ENCODE measurements at places on chromosomes 6 and 20.

DNA sequence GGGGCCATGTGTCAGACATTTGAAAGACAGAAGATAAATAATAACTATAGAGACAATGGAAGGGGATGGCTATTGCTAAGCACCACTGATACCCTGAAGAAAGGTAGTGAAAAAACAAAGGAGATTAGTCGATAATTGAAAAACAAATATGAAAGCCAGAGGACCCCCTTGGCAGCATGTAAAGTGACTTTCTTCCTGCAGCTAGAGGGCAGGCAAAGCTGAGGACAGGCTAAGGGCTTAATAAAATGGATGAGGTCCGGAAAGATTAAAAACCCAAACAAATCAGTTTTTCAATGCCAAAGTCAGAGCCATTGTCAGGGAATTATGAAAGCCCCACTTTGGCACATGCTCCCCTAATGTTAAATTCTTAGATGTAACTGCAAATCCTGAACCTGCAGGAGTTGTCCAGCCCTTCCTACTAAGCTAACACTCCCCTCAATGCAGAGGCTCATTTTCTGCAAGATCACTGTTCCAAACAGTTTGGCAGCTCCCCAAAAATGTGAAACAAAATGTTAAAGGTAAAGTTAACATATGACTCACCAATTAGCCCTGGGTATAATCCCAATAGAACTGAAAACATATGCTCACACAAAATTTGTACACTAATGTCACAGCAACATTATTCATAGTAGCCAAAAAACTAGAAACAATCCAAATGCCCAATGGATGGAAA lies 1177.9 kb downstream of the GRIK2 start:
- no peak for ATAC-seq

DNA sequence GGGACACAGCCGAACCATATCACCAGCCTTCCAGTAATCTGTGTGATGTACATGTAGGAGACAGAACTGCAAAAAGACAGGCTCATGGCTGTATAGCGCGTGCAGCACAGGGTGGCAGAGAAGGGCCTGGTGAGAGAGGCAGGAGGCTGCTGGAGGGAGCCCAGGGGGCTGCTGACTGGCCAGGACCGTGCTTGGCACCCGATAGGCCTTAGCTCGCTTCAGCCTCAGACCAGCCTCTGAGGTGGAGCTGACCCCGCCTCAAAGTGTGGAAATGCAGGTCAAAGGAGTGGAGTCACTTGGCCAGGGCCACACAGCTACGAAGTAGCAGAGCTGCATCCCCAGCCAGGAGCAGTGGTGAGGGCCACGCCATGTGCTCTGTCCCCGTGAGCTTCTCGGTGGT lies 707.6 kb downstream of the QKI start:
- ATAC-seq, result no peak

- peak; percentile 57 for ATAC-seq
These were observed 9.2 kb upstream of the DEFB113 start for GRCh38 chr6:49978332-49979226.

- ATAC-seq, result peak; percentile 70
These were observed 5.0 kb downstream of the DST start for GRCh38 chr6:56637640-56638039.

DNA sequence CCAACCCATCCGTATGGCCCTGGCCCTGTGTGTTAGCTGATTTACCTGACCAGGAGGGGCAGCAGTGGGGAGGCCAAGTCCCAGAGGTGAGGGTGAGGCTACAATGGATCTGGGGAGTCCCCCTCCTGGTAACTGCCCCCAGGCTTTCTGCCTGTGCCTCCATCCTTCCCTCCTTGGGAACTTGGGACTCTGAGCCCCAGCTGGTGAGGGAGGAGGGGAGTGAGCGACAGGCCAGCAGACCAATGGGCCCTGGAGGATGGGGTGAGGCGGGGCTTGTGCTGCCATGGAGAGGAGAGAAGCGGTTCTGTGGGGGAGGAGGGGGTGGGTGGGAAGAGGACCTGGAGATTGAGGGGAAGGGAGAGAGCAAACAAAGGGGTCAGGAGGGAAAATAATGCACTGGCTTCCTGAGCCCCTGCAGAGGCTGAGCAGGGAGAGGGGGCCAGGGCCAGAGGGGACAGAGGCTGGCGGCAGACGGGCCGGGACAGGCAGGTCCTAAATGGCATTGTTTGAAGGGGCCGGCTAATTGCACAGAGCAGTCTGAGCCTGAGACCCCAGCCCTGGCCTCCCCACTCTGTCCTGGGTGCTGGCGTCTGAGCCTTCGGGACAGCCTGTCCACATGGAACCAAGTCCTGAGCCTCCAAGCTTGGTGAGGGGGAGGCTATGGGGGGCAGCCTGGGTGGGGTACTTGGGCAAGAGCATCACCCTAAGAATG lies 17.5 kb downstream of the DNMT3B start:
- ATAC-seq, result no peak

- ATAC-seq, result no peak
These were observed 196.3 kb downstream of the FUT9 start for GRCh38 chr6:96212066-96212465.

- ATAC-seq, result no peak
These were observed 555 bp upstream of the ZBTB46 start for GRCh38 chr20:63831646-63831992.

DNA sequence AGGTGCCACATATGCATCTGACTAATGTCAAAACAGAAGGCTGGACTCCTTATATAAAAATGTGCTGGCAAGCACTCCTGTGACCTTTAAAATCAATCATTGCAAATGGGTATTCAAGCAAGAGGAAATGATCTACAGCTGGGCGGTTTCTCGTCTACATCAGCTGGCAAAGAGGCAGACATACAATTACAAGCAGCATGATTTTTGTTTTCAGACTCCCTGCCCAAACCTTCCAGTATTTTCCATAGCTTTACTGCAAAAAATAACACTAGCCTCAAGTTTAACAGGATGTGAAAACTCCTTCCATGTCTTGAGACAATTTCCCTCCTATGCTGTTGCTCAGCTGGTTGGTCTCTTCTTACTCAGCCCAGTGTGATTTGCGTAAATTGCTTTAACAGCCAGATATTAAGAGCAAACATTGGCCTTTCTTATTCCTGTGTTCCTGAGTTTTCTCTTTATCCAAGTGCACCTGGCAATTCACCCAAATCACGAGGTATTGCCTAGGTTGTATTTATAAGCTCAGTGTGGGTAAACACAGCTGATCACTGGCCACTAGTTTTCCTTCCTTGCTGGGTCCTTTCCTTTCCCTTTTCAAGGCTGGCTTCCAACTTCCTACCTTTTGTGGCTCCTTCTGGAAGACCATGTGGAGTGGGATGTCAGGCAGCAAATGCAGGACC lies 130.4 kb downstream of the MOXD1 start:
- ATAC-seq, result peak; percentile 65

- ATAC-seq, result no peak
These were observed 37.0 kb upstream of the PRL start for GRCh38 chr6:22333802-22334201.

- ATAC-seq, result no peak
These were observed 48.3 kb upstream of the RIPPLY2 start for GRCh38 chr6:83804886-83805285.

GRCh38 chr6:130755368-130756034 lies 71.7 kb upstream of the SMLR1 start:
- ATAC-seq, result peak; percentile 71

DNA sequence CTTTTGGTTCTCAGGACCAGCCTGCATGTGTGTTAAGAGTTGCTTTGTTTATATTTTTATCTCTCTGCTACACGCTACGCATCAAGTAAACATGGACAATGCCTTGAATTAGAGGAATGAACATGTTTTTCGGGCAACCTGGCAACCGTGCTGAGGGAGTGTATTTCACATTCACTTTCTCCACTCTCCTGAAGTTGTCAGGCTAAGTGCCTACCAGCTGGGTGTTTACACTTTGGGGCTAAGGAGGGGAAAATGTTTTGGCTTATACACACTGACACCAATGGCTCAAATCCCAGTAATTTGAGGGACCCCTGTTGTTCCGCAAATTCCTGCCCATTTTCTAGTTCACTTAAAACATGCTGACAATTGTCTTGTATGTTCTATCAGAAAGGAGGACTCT lies 141.5 kb upstream of the PDE7B start:
- ATAC-seq, result no peak

DNA sequence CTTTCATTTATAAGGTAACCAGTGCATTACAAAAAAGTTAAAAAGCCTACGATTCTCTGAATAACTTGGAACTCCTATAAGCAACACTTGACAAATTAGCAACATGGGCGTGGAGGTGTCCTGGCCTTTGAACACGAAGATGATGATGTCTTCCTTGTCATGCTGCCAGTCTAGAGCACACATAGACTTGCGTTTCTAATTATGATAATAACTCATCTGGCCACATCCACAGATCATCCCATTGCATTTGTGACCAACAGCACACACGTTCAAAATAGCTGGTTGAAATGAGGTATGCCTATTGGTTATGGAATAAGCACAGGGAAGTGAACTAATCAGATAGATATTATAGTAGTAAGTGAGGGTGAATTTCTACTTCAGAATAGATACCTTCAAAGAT lies 608.9 kb downstream of the PRKN start:
- no peak for ATAC-seq

GRCh38 chr6:107409942-107410341 lies 49.4 kb downstream of the PDSS2 start:
- no peak for ATAC-seq

DNA sequence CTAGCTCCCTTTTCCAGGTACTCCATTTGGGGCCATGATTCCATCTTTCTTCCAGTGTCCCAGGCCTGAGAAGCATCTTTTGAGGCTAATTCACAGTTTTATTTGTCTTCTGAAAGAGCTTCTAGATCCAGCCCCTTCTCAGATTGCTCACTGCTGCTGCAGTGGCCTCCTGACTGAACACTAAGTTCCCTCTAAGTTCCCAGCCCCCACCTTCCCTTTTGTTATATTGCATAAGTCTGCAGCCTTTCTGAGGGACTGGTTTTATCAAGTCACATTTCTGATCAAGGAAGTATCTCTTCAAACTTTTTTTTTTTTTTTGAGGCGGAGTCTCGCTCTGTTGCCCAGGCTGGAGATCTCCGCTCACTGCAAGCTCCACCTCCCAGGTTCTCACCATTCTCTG lies 10.7 kb downstream of the MAPRE1 start:
- ATAC-seq, result no peak

DNA sequence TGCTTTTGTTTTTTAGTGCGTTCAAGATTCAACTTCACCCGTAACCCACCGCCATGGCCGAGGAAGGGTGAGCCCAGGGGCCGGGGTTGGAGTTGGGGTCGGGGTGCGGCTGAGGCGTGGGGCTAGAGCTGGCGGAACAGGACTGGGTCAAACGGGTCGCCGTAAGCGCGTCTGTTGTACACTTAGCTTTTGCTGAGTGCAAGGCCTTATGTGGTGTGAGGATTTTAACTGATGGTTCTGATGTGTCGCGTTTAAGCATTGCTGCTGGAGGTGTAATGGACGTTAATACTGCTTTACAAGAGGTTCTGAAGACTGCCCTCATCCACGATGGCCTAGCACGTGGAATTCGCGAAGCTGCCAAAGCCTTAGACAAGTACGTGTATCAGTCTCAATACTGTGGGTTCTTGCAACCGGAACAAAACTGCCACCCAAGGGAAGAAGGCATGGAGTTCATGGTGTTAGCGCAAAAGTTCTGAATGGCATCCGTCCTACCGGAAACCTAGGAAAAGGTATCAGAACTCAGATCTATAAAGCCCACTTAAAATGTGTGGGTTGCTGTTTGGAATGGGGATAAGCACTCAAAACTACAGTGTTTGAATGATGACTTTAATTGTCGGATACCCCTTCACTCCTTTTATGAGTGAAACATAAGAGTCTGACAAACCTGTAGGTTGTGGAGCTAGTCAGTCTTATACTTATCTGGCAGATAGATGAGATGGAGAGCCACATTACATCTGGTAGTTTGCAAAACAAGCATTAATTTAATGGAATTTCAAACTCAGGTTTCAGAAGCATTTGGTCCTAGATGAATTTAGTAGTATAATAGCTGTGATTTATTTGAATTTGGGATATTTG lies 574 bp downstream of the RPS12 start:
- peak; percentile 2 for ATAC-seq

GRCh38 chr6:56890683-56891429 lies 64.1 kb upstream of the BEND6 start:
- peak; percentile 86 for ATAC-seq

- no peak for ATAC-seq
These were observed 5.1 kb downstream of the GLO1 start for GRCh38 chr6:38697846-38698245.

DNA sequence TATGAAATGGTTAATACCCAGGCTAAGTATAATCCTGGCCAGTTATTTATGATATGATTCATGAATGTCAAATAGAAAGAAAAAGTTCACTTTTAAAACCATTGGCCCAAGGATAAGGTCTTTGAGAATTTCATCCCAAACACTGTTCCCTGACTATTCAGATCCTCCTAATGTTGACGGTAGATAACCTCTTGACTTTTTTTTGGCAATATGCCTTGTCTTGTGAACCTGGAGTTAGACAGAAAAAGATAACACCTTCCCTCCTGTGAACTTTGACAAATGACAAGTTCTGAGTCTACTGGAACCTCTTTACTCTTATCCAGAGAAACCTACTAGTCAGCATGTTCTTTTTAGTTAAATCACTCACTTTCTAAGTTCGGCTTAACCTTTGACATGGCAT lies 166.8 kb upstream of the PREP start:
- ATAC-seq, result no peak

DNA sequence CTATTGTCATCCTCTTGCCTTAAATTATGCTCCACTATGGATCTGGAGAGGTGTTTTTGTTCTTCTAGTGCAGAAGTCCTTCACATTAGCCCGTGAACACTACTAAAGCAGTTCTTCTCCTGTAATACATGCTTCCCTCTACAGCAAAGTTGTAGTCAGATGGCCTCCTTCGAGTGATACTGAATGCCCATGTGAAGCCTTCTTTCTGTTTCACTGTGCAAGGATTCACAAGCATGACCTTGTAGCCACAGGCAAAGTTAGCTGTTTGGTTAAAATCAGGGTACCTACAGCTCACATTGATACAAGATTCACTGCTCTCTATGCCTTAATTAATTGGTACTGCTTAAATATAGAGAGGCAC lies 47.6 kb downstream of the ARHGAP18 start:
- ATAC-seq, result peak; percentile 13

DNA sequence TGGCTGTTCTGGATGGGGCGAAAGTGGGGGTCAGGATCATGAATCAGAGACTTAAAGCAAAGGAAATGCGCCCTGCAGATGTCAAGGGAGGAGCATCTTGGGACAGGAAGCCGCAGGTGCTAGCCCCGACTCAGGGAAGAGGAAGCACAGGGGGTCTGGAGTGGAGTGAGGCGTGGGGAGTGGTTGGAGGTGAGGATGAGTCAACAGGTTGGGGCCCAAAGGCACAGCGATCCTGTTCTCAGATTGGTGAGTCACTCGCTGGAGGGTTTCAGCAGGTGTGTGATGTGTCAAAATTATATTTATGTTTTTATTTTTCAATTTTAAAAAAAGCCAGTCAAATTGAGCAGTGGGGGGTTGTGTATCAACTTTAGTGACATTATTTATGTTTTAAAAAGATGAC lies 19.0 kb downstream of the PACSIN1 start:
- no peak for ATAC-seq
